ENCODE measurements at places on chromosomes 2 and 18. TPM values are rescaled to one million over a fixed set of nuclear protein-coding genes. Genes with fewer than 3 reads are reported as not detected.

GRCh38 chr2:60818272-60818671 is 62.2 kb downstream of the PAPOLG start:
- DNase-seq: no peak
- H3K36me3 ChIP-seq: no peaks in the 10 kb centered on the region
- no peak overlapping the region for H3K27ac ChIP-seq
- H3K27me3 ChIP-seq: peaks cover 5% of the 10 kb centered on the region
- H3K4me3 ChIP-seq: no peak overlapping the region
- no peaks in the 10 kb centered on the region for H3K4me1 ChIP-seq

- H3K4me1 ChIP-seq: peaks cover under 1% of the 10 kb centered on the region
- H3K36me3 ChIP-seq: no peaks in the 10 kb centered on the region
- no peak overlapping the region for H3K4me3 ChIP-seq
- H3K27ac ChIP-seq: no peak overlapping the region
- no peak for DNase-seq
- no peaks in the 10 kb centered on the region for H3K27me3 ChIP-seq
These were observed 109.2 kb upstream of the GPC1 start for GRCh38 chr2:240326246-240326645.

DNA sequence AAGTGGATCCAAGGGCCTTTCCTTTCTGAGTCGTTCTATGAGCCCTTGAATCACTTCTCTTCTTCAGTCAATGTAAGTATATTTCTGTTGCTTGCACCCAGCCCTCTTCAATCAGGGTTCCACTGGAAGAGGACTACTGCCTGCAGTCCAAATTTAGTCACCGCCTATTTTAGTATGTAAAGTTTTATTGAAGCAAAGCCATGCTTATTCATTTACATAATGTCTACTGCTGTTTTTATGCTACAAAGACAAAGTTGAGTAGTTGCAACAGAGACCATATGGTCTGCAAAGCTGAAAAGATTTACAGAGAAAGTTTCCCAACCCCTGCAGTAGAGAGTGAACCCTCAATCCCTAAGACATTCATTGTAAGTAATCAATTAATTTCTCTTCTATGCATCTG is 332.5 kb upstream of the TNP1 start:
- no peak overlapping the region for H3K4me3 ChIP-seq
- no peaks in the 10 kb centered on the region for H3K4me1 ChIP-seq
- H3K27me3 ChIP-seq: peaks cover 52% of the 10 kb centered on the region
- no peak overlapping the region for H3K27ac ChIP-seq
- DNase-seq: no peak

GRCh38 chr2:219158586-219158985 is 2.0 kb downstream of the NHEJ1 start:
- H3K27ac ChIP-seq: no peak overlapping the region
- DNase-seq: no peak
- H3K36me3 ChIP-seq: no peaks in the 10 kb centered on the region
- no peaks in the 10 kb centered on the region for H3K27me3 ChIP-seq
- no peak overlapping the region for H3K4me3 ChIP-seq

DNA sequence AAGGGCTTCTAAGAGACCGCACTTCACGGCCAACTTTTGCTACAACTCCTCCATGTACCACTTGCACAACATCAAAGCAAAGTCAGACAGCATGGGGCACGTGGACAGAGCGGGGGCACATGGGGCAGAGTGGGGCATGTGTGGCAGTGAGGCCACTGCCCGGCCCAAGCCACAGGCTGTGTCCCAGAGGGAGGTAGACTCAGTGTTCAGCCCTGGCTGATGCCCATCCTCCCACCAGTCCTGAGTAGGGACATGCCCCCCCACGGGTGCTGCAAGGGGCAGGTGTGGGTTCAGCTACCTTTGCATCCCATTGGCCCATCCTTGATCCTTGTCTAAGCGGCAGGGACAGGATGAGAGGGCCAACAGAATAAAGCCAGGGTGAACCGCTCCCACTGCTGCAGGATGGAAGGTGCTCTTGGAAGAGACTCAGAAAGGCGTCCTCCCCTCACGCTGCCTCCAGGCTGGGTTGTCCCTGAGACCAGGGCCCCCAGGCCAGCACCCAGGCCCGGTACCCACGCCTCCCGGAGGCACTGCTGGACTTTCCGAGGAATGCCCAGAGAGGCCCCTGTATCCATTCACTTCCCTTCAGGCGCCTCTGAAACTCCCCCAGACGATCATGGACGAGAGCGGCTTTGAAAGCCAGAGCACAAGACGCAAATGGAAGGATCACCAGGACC is 218.2 kb downstream of the NDUFA10 start:
- H3K27ac ChIP-seq: no peak overlapping the region
- H3K36me3 ChIP-seq: no peaks in the 10 kb centered on the region
- no peaks in the 10 kb centered on the region for H3K4me1 ChIP-seq

DNA sequence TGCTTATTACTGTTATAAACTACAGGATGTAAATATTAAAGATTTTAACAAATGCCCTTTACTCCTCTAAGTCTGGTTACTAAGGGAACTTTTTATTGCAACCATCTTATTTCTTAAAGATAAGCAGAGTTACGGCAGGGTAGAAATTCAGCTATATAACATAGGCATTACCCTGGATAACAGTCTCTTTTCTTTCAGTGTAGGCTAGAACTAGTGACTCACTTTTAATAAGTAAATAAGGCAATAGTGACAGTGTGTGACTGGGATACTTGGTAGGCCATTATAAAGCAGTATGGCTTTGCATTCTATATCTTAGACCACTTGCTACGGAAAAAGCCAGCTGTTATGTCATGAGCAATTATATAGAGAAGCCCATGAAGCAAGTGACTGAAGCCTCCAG is 1041.0 kb upstream of the NRXN1 start:
- no peaks in the 10 kb centered on the region for H3K27me3 ChIP-seq
- no peaks in the 10 kb centered on the region for H3K36me3 ChIP-seq
- DNase-seq: no peak
- no peaks in the 10 kb centered on the region for H3K4me1 ChIP-seq
- no peak overlapping the region for H3K4me3 ChIP-seq
- H3K27ac ChIP-seq: no peak overlapping the region

- no peak overlapping the region for H3K4me3 ChIP-seq
- no peaks in the 10 kb centered on the region for H3K27me3 ChIP-seq
- H3K36me3 ChIP-seq: peaks cover 5% of the 10 kb centered on the region
- DNase-seq: no peak
- H3K27ac ChIP-seq: no peak overlapping the region
These were observed 87.2 kb downstream of the ESCO1 start for GRCh38 chr18:21513292-21513691.

The ZEB2 gene
- 0.81 TPM for total RNA-seq

DNA sequence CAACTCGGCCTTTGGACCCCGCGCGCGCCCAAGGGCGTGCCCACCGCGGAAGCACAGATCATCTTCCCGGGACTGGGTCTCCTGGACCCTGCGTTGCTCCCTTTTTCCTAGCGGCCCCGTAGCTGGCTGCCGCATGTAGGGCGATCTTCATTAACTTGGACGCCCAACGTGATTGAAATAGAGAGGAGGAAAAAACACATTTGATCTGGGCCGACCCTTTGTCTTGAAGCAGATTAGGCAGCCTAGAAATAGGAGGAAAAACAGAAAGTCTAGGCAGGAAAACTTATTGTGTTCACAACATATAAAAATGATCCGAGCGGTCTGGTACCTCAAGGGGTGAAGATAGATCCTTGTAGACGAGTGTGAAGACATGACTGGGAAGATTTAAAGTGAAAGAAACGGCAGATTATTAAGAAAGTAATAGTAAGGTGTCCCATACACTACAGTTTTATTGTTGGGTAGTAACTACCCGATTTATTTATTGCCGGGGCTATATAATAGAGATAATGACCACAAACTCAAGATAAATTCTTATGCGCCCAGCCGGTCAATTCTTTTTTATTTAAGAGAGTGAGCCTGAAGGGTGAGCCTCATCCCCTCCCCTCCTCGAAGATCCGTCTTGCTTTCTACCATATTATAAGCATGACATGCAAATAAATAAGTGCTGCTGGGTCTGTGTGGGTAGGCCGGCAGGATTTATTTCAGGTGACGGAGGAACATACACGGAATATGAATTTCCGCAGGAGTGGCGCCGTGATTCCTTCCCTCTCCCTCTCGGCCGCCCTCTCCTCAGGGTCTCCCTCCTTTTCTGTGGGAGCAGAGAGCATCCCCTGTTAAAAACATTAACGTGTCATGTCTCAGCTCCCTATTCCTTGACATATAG is 147.4 kb downstream of the MEIS1 start:
- H3K36me3 ChIP-seq: no peaks in the 10 kb centered on the region
- H3K4me1 ChIP-seq: no peaks in the 10 kb centered on the region
- no peak overlapping the region for H3K4me3 ChIP-seq
- H3K27ac ChIP-seq: no peak overlapping the region

DNA sequence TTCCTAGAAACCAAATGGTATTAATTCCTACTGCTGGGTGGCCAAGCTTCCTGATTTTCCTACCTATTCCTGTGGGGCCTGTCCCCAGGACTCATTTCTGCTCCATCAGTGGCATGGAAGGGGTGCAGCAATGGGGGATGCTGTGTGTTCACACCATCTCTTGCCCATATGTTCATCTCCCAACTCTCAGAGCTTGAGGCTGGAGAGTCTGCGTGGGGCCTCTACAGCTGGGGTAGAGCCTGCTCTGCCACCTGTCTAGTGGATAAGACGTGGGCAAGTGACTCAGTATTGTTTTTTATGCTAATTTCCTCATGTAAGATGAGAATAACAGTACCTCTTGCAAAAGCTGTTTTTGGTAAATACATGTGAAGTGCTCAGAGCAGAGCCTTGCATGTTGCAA is 149.8 kb downstream of the ACTR3 start:
- no peaks in the 10 kb centered on the region for H3K4me1 ChIP-seq
- no peak overlapping the region for H3K27ac ChIP-seq
- H3K4me3 ChIP-seq: no peak overlapping the region
- H3K36me3 ChIP-seq: no peaks in the 10 kb centered on the region
- DNase-seq: no peak

GRCh38 chr2:178363252-178363651 is 87.7 kb downstream of the PRKRA start:
- no peak overlapping the region for H3K4me3 ChIP-seq
- H3K27ac ChIP-seq: no peak overlapping the region
- H3K4me1 ChIP-seq: no peaks in the 10 kb centered on the region
- no peaks in the 10 kb centered on the region for H3K27me3 ChIP-seq
- no peaks in the 10 kb centered on the region for H3K36me3 ChIP-seq

- H3K4me1 ChIP-seq: no peaks in the 10 kb centered on the region
- H3K4me3 ChIP-seq: no peak overlapping the region
- no peak for DNase-seq
- peaks cover 10% of the 10 kb centered on the region for H3K36me3 ChIP-seq
These were observed 45.7 kb downstream of the ACTR2 start for GRCh38 chr2:65273344-65273743.

GRCh38 chr2:217327953-217328621 is 468.2 kb upstream of the TNP1 start:
- DNase-seq: no peak
- H3K27ac ChIP-seq: no peak overlapping the region
- peaks cover 31% of the 10 kb centered on the region for H3K27me3 ChIP-seq
- no peaks in the 10 kb centered on the region for H3K36me3 ChIP-seq
- H3K4me1 ChIP-seq: no peaks in the 10 kb centered on the region

DNA sequence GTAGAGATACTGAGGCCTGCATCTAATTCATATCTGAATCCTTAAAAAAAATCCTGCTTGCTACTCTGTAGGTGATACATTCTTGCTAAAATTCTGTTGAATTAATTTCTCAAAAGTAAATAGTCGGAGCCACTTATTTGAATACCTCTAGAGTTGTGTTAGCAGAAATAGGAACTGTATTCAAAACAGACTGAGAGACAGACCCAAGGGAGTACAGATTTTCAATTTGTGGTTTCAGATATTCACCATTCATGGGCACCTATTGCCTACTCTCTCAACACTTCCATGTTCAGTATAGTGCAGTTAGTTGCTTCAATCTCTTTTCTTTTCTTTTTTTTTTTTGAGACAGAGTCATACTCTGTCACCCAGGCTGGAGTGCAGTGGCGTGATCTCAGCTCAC is 46.6 kb upstream of the CTLA4 start:
- no peaks in the 10 kb centered on the region for H3K4me1 ChIP-seq
- no peak for DNase-seq
- no peaks in the 10 kb centered on the region for H3K27me3 ChIP-seq
- H3K4me3 ChIP-seq: no peak overlapping the region
- H3K36me3 ChIP-seq: no peaks in the 10 kb centered on the region
- no peak overlapping the region for H3K27ac ChIP-seq

DNA sequence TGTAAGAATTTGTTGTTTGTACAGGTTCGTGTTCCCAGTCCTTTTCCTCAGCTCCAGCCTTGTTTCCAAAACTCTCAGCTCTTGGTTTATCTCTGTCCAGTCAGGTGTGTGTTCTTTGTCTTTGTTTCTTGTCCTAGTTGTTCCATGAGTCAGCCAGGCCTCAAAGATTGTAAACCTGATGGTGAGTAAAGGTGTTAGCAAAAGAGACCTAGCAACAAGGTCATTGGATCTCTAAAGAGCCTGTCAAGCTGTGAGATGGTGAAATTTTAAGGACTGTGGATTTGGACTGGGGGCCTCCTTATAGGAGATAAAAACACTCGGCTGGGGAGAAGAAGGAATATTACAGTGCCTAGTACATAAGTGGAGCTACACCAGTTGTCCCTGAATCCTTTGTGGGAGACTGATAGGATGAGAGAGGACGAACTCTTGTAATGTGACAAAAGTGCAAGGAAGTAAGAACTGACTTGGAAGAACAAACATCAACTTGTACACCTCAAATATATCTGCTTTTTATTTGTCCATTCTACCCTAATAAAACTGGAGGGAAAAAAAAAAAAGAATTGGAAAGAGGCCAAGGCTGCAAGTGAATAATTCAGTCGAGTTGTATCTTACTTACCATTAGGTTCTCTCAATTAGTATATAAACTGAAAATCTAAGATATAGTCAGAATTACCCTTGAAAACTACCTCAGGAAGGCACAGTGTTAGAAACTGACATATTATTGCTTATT is 37.2 kb downstream of the ITGA6 start:
- DNase-seq: no peak
- H3K4me1 ChIP-seq: peaks cover 23% of the 10 kb centered on the region
- H3K27me3 ChIP-seq: no peaks in the 10 kb centered on the region
- no peak overlapping the region for H3K27ac ChIP-seq
- H3K36me3 ChIP-seq: peaks cover 9% of the 10 kb centered on the region

The CSRNP3 gene
- 0.05 TPM for total RNA-seq

- no peak for DNase-seq
- no peaks in the 10 kb centered on the region for H3K4me1 ChIP-seq
- H3K4me3 ChIP-seq: no peak overlapping the region
- H3K36me3 ChIP-seq: no peaks in the 10 kb centered on the region
These were observed 436 bp upstream of the SMYD1 start for GRCh38 chr2:88067189-88067588.

The IL1RN gene
- total RNA-seq: 0.25 TPM

DNA sequence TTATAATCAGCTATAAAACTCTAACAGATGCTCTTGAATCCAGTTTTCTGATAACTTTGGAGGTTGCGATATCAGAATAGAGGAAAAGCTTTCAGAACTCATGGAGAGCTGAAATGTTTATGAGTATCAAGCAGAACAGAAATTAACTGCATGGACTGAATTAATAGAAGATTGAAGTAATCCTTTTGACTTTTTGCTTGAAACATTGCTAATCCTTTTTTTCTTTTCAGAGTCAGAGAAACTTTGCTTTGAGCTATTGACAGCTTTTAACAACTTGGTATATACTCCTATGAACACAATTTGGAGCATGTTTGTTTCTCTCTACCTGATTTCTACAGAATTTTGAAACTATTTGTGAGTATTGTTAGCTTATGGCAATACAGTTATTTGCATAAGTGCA is 1254.8 kb downstream of the LRP1B start:
- H3K4me3 ChIP-seq: no peak overlapping the region
- H3K4me1 ChIP-seq: no peaks in the 10 kb centered on the region
- H3K36me3 ChIP-seq: no peaks in the 10 kb centered on the region
